Naive thymus-derived CD8-positive, alpha-beta T cell (primary cell): ENCODE measurements at places on chromosomes 6 and 20. TPM values are rescaled to one million over a fixed set of nuclear protein-coding genes. Genes with fewer than 3 reads are reported as not detected.

- no peak for DNase-seq
These were observed 146.9 kb downstream of the FUT9 start for GRCh38 chr6:96162711-96163120.

DNA sequence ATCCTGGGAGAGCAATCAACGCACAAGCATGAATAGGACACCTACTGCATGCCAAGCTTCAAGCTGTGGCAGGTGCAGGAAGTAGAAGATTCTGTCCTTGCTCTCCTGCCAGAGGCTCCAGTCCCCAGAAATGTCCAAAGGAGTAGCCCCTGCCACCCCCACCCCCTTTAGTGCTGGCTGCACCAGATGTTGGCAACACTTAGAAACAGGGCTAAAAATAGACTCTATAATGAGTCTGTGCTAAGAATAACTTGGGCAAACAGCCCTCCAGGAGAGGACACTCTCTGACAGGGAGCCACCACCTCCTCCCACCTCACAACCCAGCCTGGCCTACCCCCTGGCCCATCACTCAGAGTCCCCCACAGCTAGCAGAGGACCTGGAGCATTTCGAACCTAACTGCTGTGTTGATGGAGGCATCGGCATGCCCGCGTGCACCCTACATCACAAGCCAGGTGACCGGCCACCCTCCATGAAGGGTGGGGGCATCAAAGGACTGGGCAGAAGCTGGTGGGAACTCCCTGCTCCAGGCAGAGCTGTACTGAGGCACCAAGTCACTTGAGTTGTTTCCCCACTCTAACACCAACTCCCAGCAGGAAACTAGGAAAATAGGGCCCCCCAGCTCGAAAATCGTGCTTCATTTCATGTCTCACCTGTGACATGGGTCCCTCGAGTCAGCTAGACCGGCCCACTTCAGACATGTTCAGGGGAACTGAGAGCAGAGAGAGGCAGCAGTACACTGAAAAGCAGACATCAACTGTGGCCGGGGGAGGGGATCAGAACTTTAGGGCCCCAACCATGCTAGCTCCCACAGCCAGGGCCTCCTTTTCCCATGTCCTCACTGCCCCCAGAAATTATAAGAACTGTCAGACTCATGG lies 18.7 kb downstream of the TFEB start:
- no peak for DNase-seq

- DNase-seq = no peak
These were observed 306.3 kb downstream of the PHF3 start for GRCh38 chr6:63941747-63942470.

The DYNLRB1 gene
- polyA plus RNA-seq = 268 TPM

DNA sequence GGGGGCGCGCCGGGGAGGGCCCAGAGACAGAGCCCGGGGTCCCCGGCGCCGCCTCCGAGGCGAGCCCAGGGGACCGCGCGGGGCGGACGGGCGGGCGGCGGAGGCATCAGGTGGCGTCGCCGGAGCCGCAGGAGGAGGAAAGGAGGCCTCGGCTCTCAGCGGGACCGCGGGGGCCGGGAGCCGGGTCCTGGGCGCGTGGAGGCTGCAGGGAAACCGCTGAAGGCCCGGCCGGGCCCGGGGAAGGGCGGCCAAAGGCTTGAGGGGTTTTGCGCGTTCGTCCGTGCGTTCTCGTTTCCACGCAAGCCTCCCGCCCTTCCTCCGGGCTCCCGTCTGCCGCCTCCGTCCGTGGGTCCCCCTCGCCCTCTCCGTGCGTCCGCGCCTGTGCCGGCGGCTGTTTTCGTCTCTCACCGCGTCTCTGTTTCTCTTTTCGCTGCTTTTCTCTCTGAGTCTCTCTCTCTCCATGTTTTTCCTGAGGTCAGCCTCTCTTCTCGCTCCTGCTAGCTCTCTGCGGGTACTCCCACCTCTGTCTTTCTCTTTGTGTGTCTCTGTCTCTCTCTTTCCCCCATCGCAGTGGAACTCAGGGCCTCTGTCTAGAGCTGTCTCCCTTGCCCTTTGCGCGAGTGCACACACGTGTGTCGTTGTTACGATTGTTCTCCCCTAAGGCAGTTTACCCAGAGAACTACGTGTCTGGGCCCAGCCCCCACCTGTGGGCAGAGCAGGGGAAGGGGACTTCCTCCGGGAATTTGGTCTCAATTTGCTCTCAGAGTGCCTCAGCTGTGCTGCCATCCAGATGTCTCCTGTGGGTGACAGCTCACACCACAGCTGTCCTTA lies 2.1 kb downstream of the IRF4 start:
- DNase-seq = no peak

The PHACTR3 gene
- polyA plus RNA-seq = not detected

The SLC32A1 gene
- polyA plus RNA-seq = not detected

DNA sequence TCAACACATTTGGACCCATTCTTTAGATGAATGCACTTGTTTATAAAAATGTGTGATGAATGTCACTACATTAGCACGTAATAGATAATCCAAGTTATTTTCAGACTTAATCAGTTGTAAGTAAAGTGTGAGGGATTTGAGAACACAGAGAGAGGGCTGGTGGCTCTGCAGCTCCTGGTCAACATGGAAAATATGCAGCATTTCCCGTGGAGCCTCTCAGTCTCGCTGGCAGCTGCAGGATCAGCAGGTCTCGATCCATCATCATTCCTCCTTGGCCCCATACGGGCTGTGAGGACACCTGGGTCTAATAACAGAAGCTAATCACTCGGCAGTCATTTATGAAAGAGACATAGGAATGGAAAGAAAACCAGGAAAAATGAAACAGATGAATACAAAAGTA lies 390.2 kb downstream of the PRKN start:
- no peak for DNase-seq

The ZNF512B gene
- 0.57 TPM for polyA plus RNA-seq

- peak; percentile 66 for DNase-seq
These were observed 93.3 kb upstream of the RNF24 start for GRCh38 chr20:4108495-4109306.

GRCh38 chr6:22219925-22220324 lies 76.9 kb downstream of the PRL start:
- no peak for DNase-seq

- no peak for DNase-seq
These were observed 38.8 kb upstream of the PKHD1 start for GRCh38 chr6:52126231-52126630.

The RNF8 gene
- 9.1 TPM for polyA plus RNA-seq

- DNase-seq = no peak
These were observed 169.7 kb upstream of the SALL4 start for GRCh38 chr20:51972056-51972455.

GRCh38 chr6:24775520-24776058 lies 852 bp downstream of the GMNN start:
- peak; percentile 2 for DNase-seq

The TCF21 gene
- not detected for polyA plus RNA-seq

DNA sequence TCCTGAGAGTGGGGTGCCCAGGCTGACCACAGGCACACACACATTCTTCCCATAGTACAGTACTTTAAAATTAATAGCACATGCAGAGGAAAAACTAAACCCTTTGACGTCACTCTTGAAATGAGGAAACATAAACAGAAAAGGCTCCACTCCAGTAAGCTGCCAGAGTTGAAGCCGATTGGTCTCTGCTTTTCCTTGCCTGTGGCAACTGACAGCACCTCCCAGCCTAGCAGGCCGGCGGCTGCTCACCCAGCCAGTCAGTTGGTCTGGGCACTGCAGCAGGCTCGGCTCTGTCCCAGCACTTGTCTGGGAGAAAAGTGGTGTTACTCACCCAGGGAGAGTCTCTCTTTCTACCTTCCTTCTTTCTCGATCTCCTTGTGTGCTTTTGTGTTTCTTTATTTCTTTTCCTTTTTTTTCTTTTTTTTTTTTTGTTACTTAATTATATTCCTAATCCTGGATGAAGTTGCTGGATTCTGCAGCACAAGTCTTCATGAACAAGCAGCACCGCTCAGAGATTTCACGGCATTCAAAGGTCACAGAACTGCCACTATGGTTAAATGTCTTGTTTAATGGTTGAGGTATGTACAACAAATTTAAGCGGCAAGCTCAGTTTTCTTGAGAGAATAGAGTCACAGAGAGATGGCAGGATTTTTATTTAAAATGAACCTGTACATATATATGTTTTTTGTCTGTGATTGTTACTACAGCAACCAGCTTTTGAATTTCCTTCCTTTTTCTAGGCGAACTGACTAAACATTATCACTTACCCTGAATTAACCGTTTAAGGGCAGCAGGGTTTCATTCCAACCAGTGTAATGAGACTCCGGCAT lies at the start of gene PDE7B:
TSS of gene PDE7B (plus strand) at position 260 of the 830 bp plus-strand sequence.
- peak; percentile 68 for DNase-seq

DNA sequence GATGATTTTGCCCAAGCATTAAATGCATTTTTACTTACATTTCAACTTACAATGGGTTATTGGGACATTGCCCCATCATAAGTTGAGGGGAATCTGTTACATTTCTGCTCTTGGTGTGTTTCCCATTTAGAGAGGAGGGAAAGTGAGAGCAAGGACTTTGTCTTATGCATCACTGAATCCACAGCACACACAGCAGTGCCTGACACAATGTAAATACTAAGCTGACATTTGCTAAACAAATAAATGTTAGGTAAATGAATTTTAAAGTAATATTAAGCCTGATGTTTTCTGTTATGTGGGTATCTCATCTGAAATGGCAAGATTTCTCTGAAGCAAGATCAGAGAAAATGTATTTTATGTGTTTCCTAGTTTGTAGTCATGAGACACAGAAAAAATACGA lies 143.6 kb upstream of the STXBP5 start:
- no peak for DNase-seq

DNA sequence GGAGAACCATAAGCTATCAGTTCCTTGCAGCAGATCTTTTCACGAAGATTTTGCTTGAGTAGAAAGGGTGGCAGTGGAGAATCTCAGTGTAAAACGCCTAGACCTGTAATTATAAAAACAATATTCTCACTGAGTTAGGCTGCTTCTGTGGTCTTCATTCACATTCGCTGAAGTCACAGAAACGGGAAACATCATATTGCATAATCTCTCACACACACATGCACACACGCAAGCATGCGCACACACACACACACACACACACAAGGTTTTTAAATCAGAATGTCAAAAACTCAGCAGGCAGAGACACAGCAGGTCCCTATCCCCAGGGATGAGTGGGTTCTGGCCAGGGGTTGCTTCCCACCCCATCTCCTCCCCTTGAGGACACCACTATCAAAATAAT lies 175.5 kb downstream of the ATXN1 start:
- no peak for DNase-seq

DNA sequence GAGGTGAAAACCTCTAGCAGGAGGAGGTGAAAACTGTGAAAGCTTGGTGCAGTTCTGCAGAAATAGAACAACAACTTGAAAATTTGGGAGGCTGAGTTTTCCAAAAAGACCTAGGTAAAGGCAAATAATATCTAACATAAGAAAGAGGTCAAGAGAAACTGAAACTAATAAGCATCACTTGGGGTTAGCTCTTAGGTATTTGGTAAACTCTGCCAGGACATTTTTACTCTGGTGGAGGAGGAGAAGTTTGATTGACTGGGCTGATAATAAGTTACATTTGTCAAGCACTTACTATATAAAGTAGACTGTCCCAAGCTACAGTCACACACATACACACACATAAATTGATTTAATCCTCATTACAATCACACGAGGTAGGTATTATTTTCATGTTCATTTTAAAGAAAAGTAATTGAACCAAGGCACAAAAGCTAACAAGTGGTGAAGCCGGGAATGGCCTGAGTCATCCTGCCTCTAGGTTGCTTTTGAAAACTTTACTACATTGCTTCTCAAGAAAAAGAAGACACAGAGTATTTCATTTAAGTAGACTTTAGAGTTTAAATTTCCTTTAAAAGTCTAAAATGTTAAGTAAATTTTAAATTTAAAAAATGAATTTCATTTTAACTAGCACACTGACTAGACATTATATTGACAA lies 275.5 kb downstream of the PTPRK start:
- DNase-seq = no peak

The TRIM15 gene
- polyA plus RNA-seq = not detected

DNA sequence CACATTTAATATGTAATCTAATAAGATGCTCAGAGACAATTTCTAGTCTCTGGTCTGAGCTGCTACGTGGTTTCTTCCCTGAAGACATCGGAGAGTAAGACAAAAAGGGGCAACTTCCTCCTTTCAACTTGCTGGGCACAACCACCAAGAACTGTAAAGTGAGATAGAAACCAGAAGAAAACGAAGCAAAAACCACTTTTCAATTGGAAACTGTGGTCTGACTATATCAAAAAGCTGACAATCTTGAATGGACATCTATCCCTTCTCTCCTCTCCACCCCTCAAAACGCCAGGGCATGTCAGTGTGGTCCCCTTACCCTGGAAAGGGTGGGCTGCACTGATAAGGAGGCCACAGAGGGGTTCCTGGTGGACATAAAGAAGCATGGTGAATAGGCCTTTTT lies 269.1 kb downstream of the CD83 start:
- DNase-seq = no peak

DNA sequence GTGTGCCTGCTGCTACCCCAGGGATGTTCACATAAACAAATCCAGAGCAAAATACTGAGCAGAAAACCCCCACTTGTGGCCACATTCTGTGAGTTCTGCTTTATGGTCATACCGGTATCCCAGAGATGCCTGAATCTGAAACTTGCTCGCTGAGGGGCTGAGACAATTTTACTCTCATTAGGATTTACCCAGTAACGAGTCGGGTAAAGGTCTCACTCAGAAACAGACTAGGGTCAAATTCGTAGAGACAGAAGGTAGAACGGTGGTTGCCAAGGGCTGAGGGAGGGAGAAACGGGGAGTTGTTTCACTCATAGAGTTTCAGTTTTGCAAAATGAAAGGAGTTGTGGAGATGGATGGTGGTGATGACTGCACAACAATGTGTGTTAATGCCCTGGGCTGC lies 45.4 kb upstream of the NKX2-2 start:
- DNase-seq = no peak

- no peak for DNase-seq
These were observed 237.2 kb downstream of the TFAP2A start for GRCh38 chr6:10177704-10178103.

- no peak for DNase-seq
These were observed 174.7 kb upstream of the ZNF217 start for GRCh38 chr20:53768329-53768728.

DNA sequence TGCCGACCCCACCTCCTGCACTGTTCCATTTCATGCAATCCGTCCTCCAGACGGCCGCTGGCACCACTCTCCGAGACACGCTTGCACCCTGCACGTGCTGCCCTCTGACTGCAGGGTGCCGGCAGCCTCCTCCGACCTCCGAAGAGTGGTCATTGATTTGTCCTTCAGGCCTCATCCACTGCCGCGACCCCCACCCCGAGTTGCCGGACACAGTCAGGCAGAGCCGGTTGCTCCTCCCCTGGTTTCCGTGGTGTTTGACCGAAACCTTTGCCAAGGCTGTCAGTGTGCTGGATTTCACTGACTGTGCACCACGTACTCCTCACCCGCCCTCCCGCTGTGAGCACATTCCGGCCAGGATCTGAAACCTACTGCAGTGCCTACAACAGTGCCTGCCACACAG lies 156.4 kb upstream of the PDE10A start:
- no peak for DNase-seq

GRCh38 chr6:39843305-39844020 lies 51.3 kb downstream of the DAAM2 start:
- DNase-seq = no peak

GRCh38 chr20:1897541-1897940 lies 2.3 kb downstream of the SIRPA start:
- no peak for DNase-seq
